ENCODE measurements at places on chromosomes 7 and 10.
A peak's percentile ranks its signal among the peaks of the same experiment; 100 is the strongest.

DNA sequence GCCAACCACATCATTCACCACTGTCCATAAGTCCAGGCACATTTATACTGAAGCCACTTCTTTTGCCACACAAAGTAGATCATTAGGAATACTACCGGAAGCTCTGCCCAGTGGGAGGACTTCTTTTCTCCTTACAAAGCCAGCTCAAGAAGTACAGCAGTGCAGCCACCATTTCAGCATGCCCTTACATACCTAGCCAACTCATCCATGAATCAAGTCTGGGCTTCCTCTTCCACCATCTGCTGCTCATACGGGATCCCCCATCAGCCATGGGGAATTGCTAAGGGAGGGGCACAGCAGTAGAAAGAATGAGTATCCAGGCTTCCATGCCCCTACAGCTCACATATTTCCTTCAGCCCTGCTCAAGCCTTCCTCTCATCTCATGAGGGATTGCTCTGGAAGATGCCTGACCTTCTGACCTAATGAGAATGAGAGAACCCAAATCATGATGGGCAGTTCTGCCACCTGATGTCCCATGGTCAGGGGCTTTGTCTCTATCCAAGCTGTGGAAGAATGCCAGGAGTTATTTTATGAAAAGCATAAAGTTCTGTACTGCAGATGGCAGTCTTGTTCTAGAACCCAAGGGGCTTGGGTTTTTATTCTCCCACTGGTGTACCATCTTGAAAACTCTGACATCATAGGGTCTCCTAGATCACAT is 39.5 kb downstream of the ACSM6 start:
- no peak for DNase-seq

- DNase-seq: peak; percentile 18
Observed at GRCh38 chr7:88344956-88345832, 38.5 kb upstream of the STEAP4 start.

DNA sequence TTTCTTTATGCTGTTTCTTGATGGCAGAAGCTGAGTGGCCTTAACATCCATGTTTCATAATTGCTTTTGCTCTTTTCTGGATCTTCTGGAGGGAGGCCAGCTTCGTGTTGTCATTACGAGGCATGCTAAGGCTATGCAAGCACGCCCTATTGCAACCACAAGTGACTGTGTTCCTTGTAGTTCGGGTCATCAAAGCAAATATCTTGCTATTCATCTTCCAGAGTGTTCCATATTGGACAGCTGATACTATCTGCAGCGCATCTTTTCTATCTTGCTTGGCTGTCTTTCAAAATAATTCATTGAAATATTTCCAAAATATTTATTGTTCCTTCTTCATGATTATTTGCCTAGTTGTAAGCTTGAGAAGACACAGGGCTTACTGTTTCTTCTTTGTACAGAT is 5.0 kb downstream of the EPHB6 start:
- DNase-seq: peak; percentile 77

DNA sequence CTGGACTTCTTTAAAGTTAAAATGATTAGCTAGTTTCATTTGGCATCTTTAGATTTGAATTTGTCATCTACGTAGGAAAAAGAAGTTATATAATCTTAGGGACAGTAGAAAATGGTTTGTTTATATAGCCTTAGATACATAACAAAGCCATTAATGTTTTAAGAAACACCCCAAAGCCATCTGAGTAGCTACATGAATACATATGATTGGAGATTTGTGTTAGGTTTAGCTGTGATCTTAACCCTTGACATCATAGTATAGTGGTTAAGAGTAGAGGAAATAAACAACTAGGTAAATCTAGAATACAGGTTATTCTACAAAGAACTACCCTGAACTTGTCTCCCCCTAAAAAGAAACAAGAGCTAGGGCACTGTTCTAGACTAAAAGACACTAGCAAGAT is 18.1 kb downstream of the SAMD8 start:
- DNase-seq: no peak

GRCh38 chr7:134722786-134723322 is 56.6 kb upstream of the CALD1 start:
- no peak for DNase-seq

- no peak for DNase-seq
Observed at GRCh38 chr7:100093054-100093453, 4.3 kb downstream of the COPS6 start.

DNA sequence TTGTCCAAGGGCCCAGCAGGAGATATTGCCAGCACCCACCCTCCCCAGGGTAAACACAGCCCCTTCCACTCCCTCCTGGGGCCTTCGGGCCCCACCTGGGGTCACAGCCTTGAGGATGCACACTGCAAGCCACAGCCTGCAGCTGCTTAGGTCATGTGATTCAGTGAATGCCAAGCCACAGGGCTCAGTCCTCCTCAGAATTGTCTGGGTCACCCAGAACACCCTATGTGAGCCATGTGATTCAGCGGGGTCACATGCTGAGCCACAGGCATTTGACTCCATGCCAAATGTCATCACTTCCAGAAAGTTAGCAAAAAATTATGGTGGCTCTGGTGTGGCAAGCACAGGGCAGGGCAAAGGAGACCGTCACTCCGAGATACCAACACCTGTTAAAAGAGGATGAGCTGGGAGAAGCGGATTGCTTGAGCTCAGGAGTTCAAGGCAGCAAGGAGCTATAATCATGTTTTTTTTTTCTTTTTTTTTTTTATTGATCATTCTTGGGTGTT is 17.2 kb upstream of the PSAP start:
- peak; percentile 68 for DNase-seq

GRCh38 chr7:121244120-121244870 is 84.5 kb upstream of the WNT16 start:
- DNase-seq: no peak

GRCh38 chr7:116769546-116769945 is 92.8 kb upstream of the CAPZA2 start:
- no peak for DNase-seq

GRCh38 chr7:156544919-156545715 is 95.5 kb upstream of the RNF32 start:
- no peak for DNase-seq

GRCh38 chr7:92976931-92977330 is 140.6 kb upstream of the CDK6 start:
- DNase-seq: no peak

- DNase-seq: peak; percentile 59
Observed at GRCh38 chr10:77873536-77874380, 52.8 kb downstream of the DLG5 start.

DNA sequence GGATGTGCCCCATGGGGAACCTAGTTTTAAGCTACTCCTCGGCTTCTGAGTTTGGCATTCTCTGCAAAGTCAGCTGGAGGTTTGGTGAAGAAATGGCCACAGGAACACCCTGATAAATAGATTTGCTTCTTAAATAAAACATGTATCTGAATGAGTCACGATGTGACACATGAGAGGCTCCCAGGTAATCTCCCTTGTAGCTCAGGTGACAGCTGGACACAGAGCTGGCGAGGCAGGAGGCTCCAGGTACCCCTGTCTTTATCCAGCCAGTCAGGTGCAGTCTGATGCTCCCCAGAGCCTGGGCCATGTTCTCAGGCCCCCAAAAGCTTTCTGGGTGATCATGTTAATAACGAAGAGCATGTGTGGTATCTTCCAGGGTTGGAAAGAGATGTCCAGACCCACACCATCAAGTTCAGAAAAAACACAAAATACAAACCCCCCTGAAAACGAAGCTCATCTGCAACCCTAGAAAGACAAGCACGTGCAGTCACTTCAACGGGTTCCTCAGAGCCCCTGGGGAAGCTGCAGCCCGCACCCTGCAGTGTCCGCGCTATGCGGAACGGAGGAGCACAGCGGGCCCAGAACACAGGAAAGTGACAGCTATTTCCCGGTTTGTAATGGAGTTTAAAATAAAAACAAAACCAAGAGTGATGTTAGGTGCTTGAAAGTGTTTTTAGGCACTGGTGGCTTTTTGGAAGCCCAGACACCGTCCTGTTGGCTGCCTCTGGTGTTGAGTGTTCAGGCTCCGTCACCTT is 69.4 kb downstream of the ZRANB1 start:
- DNase-seq: no peak

DNA sequence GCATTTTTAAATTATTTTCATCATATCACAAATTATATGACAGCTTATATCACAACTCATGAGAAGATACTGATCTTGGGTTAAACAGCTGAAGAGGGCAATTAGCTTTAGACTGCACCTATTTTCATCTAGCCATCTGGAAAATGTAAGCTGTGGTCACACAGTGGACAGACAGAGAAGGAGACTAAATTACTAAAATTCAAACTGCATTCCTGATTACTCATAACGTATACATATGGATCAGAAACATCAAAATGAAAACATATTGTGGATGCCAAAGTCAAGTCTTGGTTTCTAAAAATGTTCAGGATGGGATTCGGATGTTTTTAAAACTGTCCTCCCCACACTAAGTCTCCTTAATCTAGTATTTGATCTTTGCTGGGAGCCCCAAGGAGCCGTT is 6.6 kb downstream of the BBIP1 start:
- DNase-seq: peak; percentile 58

DNA sequence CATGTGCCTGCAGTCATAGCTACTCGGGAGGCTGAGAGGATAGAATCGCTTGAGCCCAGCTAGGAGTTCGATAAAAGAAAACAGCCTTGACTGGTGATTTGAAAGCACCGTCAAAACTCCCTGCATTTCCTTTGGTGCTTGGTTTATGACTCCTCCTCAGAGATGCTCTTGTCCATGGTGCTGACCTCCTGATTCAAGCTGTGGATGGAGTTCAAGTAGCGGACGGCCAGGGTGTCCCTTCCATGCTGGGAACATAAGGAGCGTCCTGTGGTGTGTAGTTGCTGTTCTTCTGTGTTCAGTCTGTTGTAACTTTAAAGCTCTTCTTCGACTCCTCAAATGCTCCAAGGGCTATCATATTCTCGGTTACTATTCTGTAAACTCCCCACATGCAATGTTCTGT is 382.5 kb upstream of the KIAA1217 start:
- peak; percentile 2 for DNase-seq

DNA sequence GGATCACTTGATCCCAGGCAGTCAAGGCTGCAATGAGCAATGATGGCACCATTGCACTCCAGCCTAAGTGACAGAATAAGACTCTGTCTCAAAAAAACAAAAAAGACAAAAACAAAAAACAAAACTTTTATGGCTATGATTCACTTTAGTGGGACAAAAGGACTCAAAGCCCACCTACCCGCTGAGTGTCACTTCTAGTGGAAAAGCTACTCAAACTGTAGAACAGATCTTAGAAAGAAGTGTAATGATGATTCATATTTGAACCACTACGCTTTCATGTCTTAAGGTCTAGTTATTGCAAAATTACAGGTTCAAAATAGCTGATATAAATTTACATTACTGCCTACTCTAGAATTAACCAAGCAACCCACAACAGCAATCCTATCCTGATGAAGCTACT is 47.1 kb upstream of the OTUD1 start:
- DNase-seq: no peak

GRCh38 chr10:28320090-28320489 is 17.2 kb upstream of the MPP7 start:
- no peak for DNase-seq

- no peak for DNase-seq
Observed at GRCh38 chr7:106552645-106553445, 108.1 kb downstream of the CCDC71L start.

DNA sequence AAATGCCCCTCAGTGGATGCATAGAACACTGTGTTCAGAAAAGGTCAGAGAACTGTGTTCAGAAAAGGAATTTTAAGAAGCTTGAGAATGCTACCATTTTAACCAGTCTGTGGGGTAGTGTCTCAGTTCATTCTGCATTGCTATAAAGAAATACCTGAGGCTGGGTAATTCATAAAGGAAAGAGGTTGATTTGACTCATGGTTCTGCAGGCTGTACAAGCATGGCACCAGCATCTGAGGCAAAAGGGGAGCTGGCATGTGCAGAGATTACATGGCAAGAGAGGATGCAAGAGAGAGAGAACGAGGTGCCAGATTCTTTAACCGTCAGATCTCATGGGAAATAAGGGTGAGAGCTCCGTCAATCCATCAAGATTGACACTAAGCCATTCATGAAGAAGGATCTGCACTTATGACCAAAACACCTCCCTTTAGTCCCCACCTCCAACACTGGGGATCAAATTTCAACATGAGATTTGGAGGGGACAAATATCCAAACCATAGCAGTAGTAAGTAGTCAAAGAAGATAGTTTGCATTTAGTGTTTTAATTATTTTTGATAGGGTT is 119.8 kb downstream of the FAM107B start:
- DNase-seq: no peak

GRCh38 chr10:89079961-89080360 is 89.4 kb downstream of the FAS start:
- DNase-seq: no peak

- peak; percentile 66 for DNase-seq
Observed at GRCh38 chr10:77164616-77165311, 472.8 kb downstream of the KCNMA1 start.

GRCh38 chr10:122828716-122829255 is 16.9 kb downstream of the CUZD1 start:
- DNase-seq: no peak

- no peak for DNase-seq
Observed at GRCh38 chr10:46550795-46551700, 5.4 kb downstream of the GPRIN2 start.

DNA sequence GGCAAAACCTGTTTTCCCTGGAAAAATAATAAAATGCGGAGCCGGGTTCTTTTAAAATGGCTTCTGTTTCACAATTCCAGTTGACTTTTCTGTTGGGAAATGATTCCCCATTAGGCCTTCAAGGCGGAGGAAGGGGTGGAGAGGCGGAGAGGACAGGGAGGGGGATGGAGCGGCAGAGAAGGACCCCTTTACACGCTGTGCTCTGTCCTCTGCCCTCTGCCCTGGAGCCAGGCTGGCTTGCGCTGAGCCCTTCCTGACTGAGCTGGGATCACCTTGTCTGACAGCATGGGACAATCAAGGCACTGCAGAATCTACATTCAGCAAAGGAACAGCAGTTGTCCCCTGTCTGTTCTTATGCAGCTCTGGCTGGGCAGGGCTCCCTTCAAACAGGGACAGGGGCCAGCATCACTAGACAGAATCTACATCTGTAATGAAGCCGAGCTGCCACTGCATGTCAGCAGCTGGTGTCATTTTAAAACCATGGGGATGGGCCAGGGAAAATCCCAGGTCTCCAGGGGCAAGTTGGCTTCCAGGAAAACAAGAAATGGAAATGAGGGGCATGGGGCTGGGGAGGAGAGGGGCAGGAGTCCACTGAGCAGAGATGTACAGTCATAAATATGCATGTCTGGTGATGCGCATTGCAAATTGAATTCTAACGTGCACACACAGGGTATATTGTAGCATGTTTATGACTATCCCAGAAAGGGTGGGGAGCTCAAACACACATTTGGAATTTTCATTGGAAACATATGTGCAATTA is 120.0 kb downstream of the MKX start:
- DNase-seq: no peak

DNA sequence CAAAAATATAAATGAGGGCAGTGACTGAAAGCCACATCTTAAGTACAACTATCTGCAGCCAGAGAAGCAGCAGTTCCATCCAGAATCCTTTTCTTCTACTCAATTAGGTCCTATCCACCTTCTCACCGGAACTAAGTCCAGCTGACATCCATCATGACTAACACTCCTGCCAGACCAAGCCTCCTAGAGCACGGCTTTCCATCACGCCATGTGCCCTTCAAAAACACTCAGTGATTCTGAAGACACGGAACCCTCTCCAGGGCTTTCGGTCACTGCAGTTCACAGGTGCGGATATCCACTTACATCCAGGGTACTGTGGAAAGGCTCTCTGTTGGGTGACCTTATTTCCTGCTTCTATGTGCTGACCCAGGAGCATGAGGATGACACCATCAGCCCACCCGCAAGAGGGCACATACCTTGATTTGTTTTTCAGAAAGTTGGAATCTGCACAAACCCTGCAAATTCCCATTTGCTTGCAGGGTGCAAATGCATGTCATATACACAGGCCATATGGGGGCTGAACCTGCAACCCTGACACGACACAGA is 64.3 kb downstream of the FAM171A1 start:
- DNase-seq: no peak

- DNase-seq: peak; percentile 88
Observed at GRCh38 chr10:35574924-35575352, 30.2 kb upstream of the GJD4 start.

Data from fibroblast of the aortic adventitia (primary cell).